ENCODE measurements at places on chromosomes 2 and 18. TPM values are rescaled to one million over a fixed set of nuclear protein-coding genes. Genes with fewer than 3 reads are reported as not detected.
A peak's percentile ranks its signal among the peaks of the same experiment; 100 is the strongest.

RPRD1A gene
- polyA plus RNA-seq = 25.7 TPM

- no peak for DNase-seq
These were observed 45.8 kb upstream of the HS6ST1 start for GRCh38 chr2:128364441-128364911.

- DNase-seq = no peak
These were observed 293.5 kb downstream of the ARHGAP15 start for GRCh38 chr2:143422681-143423080.

GRCh38 chr2:46828491-46829230 lies 86.9 kb downstream of the MCFD2 start:
- no peak for DNase-seq

- DNase-seq = no peak
These were observed 122.9 kb upstream of the COPS8 start for GRCh38 chr2:236962816-236963215.

GRCh38 chr2:223075301-223076270 lies 23.6 kb downstream of the KCNE4 start:
- peak; percentile 42 for DNase-seq

GPR35 gene
- 0.06 TPM for polyA plus RNA-seq

- no peak for DNase-seq
These were observed 77.5 kb downstream of the VAPA start for GRCh38 chr18:9991011-9992000.

SLC4A3 gene
- polyA plus RNA-seq = 3.3 TPM

GRCh38 chr2:75260946-75261345 lies 61.6 kb upstream of the TACR1 start:
- DNase-seq = no peak

COL5A2 gene
- polyA plus RNA-seq = 269 TPM

KLHL14 gene
- polyA plus RNA-seq = not detected

DNA sequence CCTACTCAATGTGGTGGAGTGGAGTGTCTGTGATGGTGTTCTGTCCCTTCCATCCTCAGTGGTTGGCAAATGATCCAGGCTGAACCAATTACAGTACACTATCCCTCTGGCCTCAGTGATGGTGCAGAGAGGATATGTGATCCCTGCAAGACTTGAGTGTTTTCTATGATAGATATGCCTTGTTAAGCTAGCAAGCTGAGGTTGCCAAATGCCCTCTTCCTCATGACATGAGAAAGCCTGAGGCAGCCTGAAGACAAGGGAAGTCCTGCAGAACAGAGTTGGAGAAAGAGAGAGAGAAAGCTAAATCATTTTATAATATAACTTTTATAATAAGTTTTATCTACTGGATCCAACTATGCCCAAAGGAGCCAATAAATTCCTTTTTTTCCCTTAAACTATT lies 41.6 kb upstream of the GORASP2 start:
- no peak for DNase-seq

CCDC148 gene
- 0.22 TPM for polyA plus RNA-seq

- DNase-seq = no peak
These were observed 8.7 kb upstream of the GPR155 start for GRCh38 chr2:174495365-174496012.
